ENCODE measurements at places on chromosomes 7 and 10.

- no peaks in the 10 kb centered on the region for H3K36me3 ChIP-seq
- peaks cover 4% of the 10 kb centered on the region for H3K27me3 ChIP-seq
- no peak overlapping the region for H3K27ac ChIP-seq
- H3K4me3 ChIP-seq, result no peak overlapping the region
Observed at GRCh38 chr10:114930320-114930719, 7.7 kb upstream of the TRUB1 start.

DNA sequence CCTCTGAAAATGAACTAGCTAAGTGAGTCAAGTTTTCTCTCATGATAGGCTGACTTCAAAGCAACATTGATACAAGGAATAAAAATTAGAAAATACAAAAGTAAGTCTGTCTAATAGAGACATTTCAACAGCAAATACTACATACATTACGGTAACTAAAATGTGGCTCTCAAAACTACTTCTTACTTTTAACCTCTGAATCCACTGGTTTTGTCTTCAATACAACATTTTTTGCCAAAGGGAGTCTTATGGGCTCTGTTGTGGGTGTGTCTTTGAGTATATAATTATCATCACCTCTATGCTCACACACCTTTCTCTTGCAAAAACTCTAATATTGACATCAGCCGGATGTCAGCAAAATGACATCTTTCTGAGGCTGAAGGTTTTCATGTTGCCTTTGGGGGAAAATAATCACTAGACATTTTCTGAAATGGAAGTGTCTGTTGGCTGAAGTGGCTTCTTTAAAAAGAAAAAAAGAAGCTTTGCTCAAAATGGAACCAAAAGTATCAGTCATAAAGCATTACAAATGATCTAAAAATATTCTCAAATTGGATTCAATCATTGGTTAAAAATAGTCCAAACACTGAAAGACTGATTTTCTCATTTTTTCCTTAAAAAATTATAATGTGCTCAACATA is 41.8 kb upstream of the FAM133B start:
- no peak overlapping the region for H3K4me3 ChIP-seq
- no peak for DNase-seq
- H3K36me3 ChIP-seq, result peaks cover 41% of the 10 kb centered on the region
- no peaks in the 10 kb centered on the region for H3K27me3 ChIP-seq

DNA sequence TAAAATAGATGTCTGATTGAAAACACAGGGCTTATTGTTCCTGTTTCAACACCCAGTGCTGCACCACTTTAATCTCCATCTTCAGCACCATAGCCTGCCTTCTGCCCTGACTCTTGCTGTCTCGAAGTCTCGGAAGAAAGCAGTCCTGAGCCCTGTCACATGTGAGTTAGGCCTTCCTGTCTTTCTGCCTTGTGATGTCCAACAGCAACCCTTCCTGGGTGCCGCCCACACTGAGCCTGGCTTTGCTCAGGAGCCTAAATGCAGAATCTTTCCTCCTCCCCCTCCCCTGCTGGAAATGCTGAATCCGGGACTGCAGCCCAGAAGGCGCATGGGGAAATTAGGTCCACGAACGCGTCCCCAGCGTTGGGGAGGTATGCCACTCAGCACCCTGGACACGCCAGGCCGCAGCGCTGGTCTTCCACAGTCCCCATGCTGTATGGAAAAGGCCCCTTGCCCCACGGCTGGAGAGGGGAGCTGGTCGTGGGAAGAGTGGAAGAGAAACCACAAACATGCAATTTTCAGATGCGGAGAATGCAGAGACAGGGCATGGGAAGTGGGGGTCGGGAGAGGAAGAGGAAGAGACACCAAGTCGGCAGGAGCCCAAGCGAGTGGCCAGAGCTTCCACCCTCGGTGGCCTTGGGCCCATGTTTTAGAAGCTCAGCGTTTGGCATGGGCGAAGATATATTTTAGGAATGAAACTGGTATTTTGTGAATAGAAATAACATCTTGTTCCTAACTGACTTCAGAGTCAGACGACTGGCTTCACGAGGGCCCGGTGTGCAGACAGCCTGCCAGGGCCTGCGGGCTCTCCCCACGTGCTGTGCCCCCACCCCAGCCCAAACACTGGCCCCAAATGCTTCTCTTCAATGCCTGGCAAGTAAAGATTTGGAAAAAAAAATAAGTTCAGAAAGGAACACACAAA is 656.1 kb upstream of the FOXK1 start:
- H3K4me1 ChIP-seq, result no peaks in the 10 kb centered on the region
- H3K36me3 ChIP-seq, result no peaks in the 10 kb centered on the region
- H3K27ac ChIP-seq, result no peak overlapping the region
- no peaks in the 10 kb centered on the region for H3K27me3 ChIP-seq
- DNase-seq, result no peak
- no peak overlapping the region for H3K4me3 ChIP-seq

DNA sequence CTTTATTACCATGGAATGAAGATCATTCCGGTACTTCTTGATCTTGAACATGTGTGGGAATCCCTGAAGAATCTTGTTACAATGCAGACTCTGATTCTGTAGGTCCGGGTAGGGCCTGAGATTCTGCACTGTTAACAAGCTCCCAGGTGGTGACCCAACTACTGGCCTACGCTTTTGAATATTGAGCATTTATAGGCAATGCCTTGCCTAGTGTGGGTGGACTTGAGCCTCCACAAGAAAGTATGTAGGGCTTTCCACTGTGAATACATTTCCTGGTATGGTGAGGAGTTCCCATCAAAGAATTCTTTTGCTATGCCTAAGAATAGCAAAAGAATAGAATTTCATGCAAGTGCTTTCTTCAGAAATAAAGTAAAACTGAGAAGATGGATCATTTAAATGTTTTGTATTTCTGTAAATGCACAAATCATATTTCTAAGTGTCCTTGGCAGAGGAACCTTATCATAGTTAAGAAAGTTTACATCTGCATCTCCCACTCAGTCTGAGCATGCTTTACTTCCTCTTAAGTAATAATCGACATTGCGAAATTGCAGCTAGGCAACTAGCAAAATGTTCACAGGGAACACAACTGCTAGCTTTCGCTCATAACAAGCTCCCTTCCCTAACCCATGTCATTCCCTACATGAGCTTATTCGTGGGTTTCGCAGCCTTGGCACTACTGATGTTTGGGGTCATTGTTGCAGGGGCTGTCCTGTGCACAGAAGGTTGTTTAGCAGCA is 71.4 kb downstream of the AHR start:
- no peak overlapping the region for H3K27ac ChIP-seq
- H3K4me1 ChIP-seq, result peaks cover 7% of the 10 kb centered on the region
- no peaks in the 10 kb centered on the region for H3K27me3 ChIP-seq
- no peak for DNase-seq
- no peak overlapping the region for H3K4me3 ChIP-seq

DNA sequence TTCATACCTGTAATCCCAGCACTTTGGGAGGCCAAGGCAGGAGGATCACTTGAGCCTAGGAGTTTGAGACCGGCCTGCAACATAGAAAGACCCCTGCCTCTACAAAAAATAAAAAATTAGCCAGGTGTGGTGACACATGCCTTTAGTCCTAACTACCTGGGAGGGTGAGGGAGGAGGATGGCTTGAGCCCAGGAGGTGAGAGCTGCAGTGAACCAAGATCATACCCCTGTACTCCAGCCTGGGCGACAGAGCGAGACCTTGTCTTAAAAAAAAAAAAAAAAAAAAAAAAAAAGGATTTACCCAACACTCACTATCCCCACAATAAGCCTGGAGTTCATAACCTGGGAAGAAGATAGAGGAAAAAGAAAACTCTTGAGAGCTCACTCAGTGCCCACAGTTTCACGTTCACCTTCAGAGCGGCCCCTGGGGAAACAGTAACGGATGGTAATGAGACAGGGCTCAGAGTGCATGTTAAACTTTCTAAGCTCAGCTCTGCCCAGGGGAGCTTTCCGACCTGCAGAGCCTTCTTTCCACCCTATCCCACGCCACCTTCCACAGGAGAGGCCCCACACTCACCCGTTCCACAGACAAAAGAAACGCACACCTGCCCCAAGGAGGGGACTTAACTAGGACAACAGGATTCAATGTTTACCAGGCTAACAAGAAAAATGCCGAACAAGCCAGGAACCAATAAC is 259.8 kb upstream of the KLF14 start:
- H3K36me3 ChIP-seq, result peaks cover 14% of the 10 kb centered on the region
- no peaks in the 10 kb centered on the region for H3K27me3 ChIP-seq
- no peak for DNase-seq
- H3K4me1 ChIP-seq, result peaks cover 82% of the 10 kb centered on the region
- H3K27ac ChIP-seq, result peak overlapping the region; percentile 67

GRCh38 chr7:128263420-128263819 is 22.3 kb downstream of the LEP start:
- no peaks in the 10 kb centered on the region for H3K4me1 ChIP-seq
- DNase-seq, result no peak
- no peak overlapping the region for H3K4me3 ChIP-seq
- peaks cover 56% of the 10 kb centered on the region for H3K27me3 ChIP-seq
- H3K27ac ChIP-seq, result no peak overlapping the region

GRCh38 chr10:99768556-99768955 is 13.9 kb upstream of the ABCC2 start:
- DNase-seq, result no peak
- no peak overlapping the region for H3K4me3 ChIP-seq
- no peak overlapping the region for H3K27ac ChIP-seq
- H3K27me3 ChIP-seq, result no peaks in the 10 kb centered on the region

- DNase-seq, result no peak
- no peak overlapping the region for H3K4me3 ChIP-seq
Observed at GRCh38 chr7:26169271-26169670, 17.3 kb downstream of the NFE2L3 start.

DNA sequence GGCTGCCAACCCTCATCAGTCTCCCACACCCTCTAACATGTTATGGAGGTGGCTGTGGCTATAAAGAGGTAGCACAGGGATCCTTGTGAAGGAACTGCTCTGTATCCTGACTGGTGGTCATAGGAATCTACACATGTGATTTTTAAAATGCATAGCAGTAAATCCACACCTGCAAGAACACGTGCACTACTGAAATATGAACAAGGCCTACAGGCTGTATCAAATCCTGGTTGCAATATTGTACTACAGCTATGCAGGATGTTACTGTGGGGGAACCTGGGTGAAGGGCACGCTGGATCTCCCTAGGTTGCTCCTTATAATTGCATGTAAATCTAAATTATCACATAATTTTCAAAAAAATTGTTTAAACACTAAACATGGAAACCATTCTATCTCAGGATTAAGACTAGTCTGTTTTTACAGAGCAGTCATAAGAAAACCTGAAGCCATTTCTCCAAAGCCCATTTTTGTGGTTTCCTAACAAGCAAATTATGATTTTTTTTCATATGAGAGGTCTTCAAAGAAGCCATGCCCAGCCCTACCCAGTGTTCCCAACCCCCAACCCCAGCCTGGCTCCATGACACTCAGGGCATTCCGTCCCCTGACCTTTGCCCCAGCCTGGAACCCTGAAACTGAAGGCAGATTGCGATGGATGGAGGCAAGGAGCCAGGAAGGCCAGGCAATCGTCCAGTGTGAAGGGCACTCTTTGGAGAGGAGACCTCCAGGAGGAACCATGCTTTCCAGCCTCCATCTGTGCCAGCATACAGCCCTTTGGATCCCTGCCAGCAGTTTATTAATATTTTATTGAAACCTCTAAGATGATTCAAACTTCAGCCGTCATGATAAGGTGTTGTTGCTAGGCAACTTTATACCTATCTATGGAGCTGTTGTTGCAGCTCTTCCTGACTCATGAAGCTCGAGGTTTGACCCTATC is 161.0 kb downstream of the GRID1 start:
- peaks cover 7% of the 10 kb centered on the region for H3K27me3 ChIP-seq
- H3K4me1 ChIP-seq, result no peaks in the 10 kb centered on the region
- DNase-seq, result no peak
- H3K36me3 ChIP-seq, result no peaks in the 10 kb centered on the region

GRCh38 chr10:35202050-35202449 is 75.4 kb downstream of the CREM start:
- H3K27me3 ChIP-seq, result no peaks in the 10 kb centered on the region
- H3K4me1 ChIP-seq, result peaks cover 66% of the 10 kb centered on the region
- no peak overlapping the region for H3K27ac ChIP-seq
- H3K4me3 ChIP-seq, result no peak overlapping the region
- peaks cover 32% of the 10 kb centered on the region for H3K36me3 ChIP-seq
- DNase-seq, result no peak

- no peak overlapping the region for H3K4me3 ChIP-seq
- no peaks in the 10 kb centered on the region for H3K27me3 ChIP-seq
- peaks cover 28% of the 10 kb centered on the region for H3K4me1 ChIP-seq
- H3K27ac ChIP-seq, result peak overlapping the region; percentile 68
Observed at GRCh38 chr7:96685755-96686154, 23.9 kb downstream of the SEM1 start.

GRCh38 chr7:121163699-121164098 is 165.1 kb upstream of the WNT16 start:
- peaks cover 6% of the 10 kb centered on the region for H3K27me3 ChIP-seq
- no peaks in the 10 kb centered on the region for H3K36me3 ChIP-seq
- H3K4me1 ChIP-seq, result no peaks in the 10 kb centered on the region
